ENCODE measurements at places on chromosomes 1 and 21. TPM values are rescaled to one million over a fixed set of nuclear protein-coding genes. Genes with fewer than 3 reads are reported as not detected.
A peak's percentile ranks its signal among the peaks of the same experiment; 100 is the strongest.

DNA sequence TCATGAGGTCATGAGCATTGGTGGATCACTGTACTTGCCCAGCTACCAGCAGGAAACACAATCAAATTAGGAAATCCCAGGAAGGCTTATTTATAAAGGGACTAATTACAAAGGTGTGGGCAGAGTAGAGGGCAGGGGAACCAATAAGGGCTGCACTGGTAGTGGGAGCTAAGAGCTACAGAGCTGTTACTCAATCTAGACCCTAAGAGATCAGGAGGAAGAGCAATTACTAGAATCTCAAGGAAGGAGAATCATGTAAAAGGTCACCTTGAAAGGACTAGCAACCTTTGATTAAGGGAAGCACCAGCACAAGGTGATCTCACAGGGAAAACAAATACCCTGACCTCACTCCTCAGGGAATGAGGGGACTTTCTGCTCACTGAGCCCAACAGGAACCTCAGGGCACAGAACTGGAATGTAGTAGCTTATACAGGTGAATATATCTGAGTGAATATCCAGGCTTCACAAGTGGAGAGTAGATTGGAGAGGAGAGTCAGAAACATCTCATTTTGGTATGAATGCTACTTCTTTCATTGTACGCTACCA is 66.8 kb downstream of the SAMSN1 start:
- H3K27me3 ChIP-seq: no peaks in the 10 kb centered on the region
- H3K36me3 ChIP-seq: no peaks in the 10 kb centered on the region
- H3K4me1 ChIP-seq: peaks cover 13% of the 10 kb centered on the region
- H3K27ac ChIP-seq: no peak overlapping the region

- H3K4me1 ChIP-seq: no peaks in the 10 kb centered on the region
- no peak for DNase-seq
- no peaks in the 10 kb centered on the region for H3K36me3 ChIP-seq
- H3K4me3 ChIP-seq: no peak overlapping the region
Measured at GRCh38 chr1:52264530-52265115, 101.4 kb downstream of the CC2D1B start.

DNA sequence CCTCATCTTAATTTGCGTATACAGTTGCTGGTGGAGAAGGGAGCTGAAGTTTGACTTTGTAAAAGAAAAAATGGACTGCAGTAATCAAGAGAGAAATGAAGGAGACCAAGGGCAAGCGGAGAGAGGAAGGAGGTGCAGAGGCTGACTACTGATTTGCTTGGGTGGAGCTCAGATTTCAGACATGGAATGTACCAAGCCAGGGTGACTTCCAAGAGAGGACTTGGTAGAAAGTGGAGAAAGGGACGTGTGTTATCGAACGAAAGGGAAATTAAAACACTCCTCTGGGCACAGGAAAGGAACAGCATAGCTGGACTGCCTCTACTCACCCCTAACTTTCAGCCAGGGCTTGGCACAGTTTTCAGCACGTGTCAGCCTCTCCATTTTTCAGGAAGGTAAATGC is 15.1 kb upstream of the HEATR1 start:
- no peak for DNase-seq
- H3K4me1 ChIP-seq: no peaks in the 10 kb centered on the region
- H3K27ac ChIP-seq: no peak overlapping the region
- H3K4me3 ChIP-seq: no peak overlapping the region
- H3K27me3 ChIP-seq: no peaks in the 10 kb centered on the region

DNA sequence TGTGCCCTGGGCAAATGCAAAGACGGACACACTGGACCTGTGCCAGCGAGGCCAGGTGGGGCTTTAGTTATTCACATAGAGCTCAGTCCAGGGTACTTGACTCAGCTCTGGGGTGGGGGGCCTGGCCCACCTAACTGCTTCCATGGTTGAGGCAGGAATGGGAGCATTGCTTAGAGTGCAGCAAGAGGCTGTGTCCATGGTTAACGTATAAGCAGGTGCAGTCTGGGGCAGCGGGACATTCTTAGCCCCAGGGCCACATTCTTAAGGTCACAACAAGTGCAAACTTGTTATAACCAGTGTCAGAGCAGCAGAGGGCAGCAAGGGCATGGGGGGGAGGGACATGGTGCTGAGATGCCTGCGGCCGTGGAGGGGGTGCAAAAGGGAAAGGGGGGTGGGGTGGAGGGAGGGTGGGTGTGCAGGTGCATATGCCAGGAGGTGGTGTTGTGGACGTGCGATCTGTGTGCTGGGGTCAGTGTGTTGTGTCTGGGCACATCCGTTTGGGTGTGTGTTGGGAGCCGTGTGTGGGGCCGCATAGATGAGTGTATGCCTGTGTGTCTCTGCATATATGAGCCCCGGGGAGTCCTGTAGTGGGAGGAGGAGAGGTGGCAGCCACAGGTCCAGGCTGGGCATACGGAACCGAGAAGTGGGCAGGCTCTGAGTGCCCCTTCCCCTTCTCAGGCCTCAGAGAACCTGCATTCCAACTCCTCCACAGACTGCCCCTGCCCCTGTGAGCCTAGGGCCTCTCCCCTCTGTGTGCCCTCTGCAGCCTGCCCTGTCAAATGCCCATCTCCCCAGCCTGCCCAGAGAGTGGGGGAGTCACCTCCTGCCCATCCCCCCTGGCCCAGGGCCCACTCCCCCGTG is 8.4 kb downstream of the KCNJ10 start:
- H3K27me3 ChIP-seq: no peaks in the 10 kb centered on the region
- no peaks in the 10 kb centered on the region for H3K4me1 ChIP-seq
- no peak for DNase-seq

DNA sequence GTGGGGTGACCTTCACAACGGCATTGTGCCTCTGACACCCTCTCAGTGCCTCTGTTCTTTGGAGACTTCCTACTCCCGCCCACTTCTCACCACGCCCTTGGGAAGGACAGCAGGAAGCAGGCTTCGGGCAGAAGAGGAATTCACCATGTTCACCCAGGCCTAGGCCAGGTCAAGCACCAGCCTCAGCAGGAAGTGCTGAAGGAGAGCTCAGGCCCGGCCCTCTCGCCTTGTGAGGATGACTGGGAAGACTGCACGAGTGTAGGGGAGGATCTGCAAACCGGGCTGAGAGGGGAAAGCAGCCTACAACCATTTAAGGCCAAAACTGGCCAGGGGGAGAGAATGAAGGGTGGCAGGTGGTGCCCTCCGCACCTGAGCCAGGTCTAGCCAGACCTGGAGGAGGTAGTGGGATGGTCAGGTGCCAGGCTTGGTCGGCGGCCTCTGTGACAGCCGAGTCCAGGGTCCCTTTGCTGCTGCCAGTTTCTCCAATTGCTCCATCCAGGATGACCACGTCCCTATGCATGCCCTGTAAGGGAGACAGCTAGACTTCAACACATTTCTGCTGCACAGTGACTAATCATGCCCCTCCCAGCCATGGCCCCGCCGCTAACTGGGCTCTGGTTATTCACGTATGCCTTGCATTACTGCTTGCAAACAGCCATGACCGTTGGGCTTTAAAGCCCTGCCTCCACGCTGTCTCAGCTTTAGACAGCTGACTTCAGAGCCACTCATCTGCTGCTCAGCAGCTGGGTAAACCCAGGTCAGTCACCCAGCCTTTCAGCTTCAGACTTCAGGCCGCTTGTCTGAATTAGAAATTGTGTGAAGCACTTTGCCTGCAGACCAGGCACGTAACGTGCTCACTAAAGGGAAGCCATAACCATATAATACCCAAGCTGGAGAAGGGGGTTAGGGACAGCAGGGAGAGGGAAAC is 8.9 kb downstream of the MRTO4 start:
- no peak overlapping the region for H3K4me3 ChIP-seq
- H3K27me3 ChIP-seq: no peaks in the 10 kb centered on the region
- no peaks in the 10 kb centered on the region for H3K4me1 ChIP-seq

The ATAD3C gene
- total RNA-seq: 2.0 TPM

The KRTAP22-1 gene
- not detected for total RNA-seq

DNA sequence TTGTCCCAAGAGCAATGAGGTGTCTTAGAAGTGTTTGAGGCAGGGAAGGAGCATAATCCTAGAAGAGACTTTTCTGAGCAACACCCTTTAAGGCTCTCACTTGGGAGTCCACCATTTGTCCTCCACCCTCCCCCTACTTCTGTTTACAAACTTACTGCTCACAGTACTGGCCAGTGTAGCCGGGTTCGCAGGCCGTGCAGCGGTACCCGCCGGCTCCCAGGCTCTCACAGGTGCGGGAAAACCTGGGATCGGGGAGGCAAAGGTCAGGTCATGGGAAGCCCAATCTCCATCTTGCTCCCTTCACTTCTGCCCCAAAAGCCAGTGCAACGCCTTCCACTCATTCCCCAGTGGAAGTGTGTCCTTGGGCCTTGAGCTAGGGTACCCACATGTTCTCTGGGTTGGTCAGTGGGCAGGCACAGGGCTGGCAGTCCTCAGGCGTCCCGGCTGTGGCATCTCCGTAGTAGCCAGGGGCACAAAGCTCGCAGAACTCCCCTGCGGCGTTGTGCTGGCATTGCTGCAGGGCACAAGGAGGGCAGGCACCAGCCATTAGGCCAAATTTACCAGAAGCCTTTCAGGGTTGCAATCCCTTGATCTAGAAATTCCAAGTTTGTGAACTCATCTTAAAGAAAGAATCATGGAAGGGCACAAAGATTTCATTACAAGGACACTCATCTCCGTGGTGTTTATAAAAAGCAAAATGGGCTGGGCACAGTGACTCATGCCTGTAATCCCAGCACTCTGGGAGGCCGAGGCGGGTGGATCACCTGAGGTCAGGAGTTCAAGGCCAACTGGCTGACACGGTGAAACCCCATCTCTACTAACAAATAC is 49.8 kb downstream of the LDLRAD2 start:
- no peak overlapping the region for H3K4me3 ChIP-seq
- H3K27ac ChIP-seq: no peak overlapping the region
- no peaks in the 10 kb centered on the region for H3K27me3 ChIP-seq
- DNase-seq: no peak

GRCh38 chr1:98969798-98970490 is 34.7 kb downstream of the PLPPR5 start:
- no peak for DNase-seq
- no peaks in the 10 kb centered on the region for H3K27me3 ChIP-seq
- no peak overlapping the region for H3K27ac ChIP-seq

- H3K4me3 ChIP-seq: no peak overlapping the region
- DNase-seq: no peak
- peaks cover 21% of the 10 kb centered on the region for H3K4me1 ChIP-seq
- H3K27me3 ChIP-seq: no peaks in the 10 kb centered on the region
- H3K36me3 ChIP-seq: no peaks in the 10 kb centered on the region
- peak overlapping the region; percentile 92 for H3K27ac ChIP-seq
Measured at GRCh38 chr21:44010429-44010828, 1.7 kb upstream of the TRAPPC10 start.

DNA sequence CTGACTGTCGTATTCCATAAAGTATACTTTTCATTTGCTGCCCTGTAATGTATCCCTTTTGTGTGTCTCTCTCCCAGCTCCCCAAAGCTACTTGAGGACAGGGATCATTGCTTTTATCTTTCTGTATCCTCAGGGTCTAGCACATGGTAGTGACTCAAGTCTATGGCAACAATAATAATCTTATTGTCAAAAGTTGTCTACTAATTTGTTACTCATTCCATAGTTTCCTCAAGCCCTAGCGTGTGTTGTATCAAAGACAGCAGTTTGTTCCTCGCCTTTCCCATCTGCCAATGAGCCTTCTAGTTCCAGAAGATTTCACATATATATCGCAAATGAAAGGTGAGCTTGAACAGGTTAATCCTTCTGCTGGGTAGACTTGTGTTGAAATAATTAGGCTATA is 9.8 kb upstream of the SLC30A1 start:
- no peaks in the 10 kb centered on the region for H3K36me3 ChIP-seq
- H3K27me3 ChIP-seq: no peaks in the 10 kb centered on the region
- H3K4me3 ChIP-seq: no peak overlapping the region

The UTS2 gene
- total RNA-seq: not detected

The S100B gene
- 2.3 TPM for total RNA-seq

GRCh38 chr1:2868571-2869195 is 67.2 kb upstream of the TTC34 start:
- H3K4me1 ChIP-seq: no peaks in the 10 kb centered on the region
- no peak overlapping the region for H3K4me3 ChIP-seq
- no peak overlapping the region for H3K27ac ChIP-seq
- no peaks in the 10 kb centered on the region for H3K27me3 ChIP-seq
- DNase-seq: no peak
- no peaks in the 10 kb centered on the region for H3K36me3 ChIP-seq

The RNF223 gene
- 0.32 TPM for total RNA-seq

The AZIN2 gene
- total RNA-seq: 6.0 TPM

The HES3 gene
- not detected for total RNA-seq

The SMPDL3B gene
- not detected for total RNA-seq

The RNF186 gene
- not detected for total RNA-seq

DNA sequence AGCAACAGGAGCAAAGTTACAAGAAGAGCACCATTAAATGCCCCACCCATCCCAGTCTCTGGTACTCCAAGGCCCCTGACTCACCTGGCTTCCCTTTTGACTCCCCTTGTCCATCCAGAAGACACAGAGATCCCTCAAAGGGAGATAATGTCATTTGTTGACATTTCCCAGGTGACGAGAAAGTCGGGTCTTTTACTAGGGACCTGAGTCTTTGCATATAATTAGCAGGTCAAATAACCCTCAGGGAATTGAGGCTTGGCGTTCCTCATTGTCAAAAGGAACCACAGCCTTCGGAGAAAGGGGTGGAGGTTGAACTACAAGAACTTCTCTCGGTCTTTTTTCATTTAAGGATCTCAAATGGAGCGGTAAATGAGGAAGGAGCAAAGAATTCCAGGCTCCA is 133.2 kb downstream of the PROX1 start:
- H3K36me3 ChIP-seq: no peaks in the 10 kb centered on the region
- no peak for DNase-seq
- H3K4me1 ChIP-seq: peaks cover 3% of the 10 kb centered on the region
- H3K27me3 ChIP-seq: no peaks in the 10 kb centered on the region

DNA sequence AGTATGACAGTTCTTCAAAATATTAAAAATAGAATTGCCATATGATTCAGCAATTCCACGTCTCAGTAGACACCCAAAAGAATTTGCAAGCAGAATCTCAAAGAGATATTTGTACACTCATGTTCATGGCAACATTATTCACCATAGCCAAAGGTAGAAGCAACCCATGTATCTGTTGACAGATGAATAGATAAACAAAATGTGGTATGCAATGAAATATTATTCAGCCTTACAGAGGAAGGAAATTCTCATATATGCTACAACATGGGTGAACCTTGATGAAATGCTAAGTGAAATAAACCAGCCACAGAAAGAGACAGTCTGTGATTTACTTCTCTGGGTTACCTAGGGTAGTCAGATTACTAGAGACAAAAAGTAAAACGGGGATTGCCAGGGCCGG is 47.0 kb downstream of the NAV1 start:
- H3K27ac ChIP-seq: no peak overlapping the region
- no peak for DNase-seq
- no peak overlapping the region for H3K4me3 ChIP-seq
- no peaks in the 10 kb centered on the region for H3K36me3 ChIP-seq
